ENCODE measurements at places on chromosomes 3 and 15. TPM values are rescaled to one million over a fixed set of nuclear protein-coding genes. Genes with fewer than 3 reads are reported as not detected.

COLQ gene
- not detected for total RNA-seq

LDHAL6B gene
- total RNA-seq: not detected

PEAK1 gene
- total RNA-seq: 17.8 TPM

C3orf80 gene
- total RNA-seq: 0.21 TPM

GOLGA8J gene
- total RNA-seq: 0.16 TPM

FOXB1 gene
- not detected for total RNA-seq

COL8A1 gene
- total RNA-seq: not detected

ANKDD1A gene
- 1.7 TPM for total RNA-seq

C3orf20 gene
- not detected for total RNA-seq

EIF3J gene
- total RNA-seq: 56.5 TPM

PLA2G4D gene
- total RNA-seq: not detected

CYP11A1 gene
- not detected for total RNA-seq

SNTN gene
- not detected for total RNA-seq

ADAMTS17 gene
- 2.4 TPM for total RNA-seq
